ENCODE measurements at places on chromosomes 5 and 9. TPM values are rescaled to one million over a fixed set of nuclear protein-coding genes. Genes with fewer than 3 reads are reported as not detected.

ENDOG gene
- 58.2 TPM for total RNA-seq

DDX4 gene
- not detected for total RNA-seq

TESK1 gene
- total RNA-seq, result 48.1 TPM

DNA sequence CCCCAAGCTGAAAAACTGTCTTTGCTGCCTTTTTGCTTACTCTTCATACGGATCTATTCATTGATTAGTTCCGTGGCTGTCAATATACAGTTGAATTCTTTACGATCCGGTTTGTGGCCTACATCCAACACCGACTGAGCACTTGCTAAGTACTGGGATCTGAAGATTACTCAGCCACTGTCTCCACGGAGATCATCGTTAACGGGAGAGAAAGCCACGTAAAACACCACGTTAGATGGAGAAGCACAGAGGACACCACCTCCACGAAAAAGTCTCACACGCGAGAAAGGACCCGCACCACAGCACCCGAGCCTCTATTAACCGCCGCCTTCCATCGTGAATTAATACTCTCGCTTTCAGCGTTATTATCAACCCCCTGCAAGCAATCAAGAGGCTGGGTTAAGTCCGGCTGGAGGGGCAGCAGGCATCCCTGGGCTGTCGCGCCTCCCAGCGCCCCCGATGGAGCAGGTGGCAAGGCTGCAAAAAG, 650 bp downstream of the ELP1 start:
- no peak for DNase-seq
- H3K4me1 ChIP-seq, result peaks cover 24% of the 10 kb centered on the region
- no peaks in the 10 kb centered on the region for H3K27me3 ChIP-seq
- H3K27ac ChIP-seq, result peak overlapping the region; percentile 84

- H3K27ac ChIP-seq, result no peak overlapping the region
- no peaks in the 10 kb centered on the region for H3K36me3 ChIP-seq
- no peaks in the 10 kb centered on the region for H3K27me3 ChIP-seq
- no peaks in the 10 kb centered on the region for H3K4me1 ChIP-seq
- no peak overlapping the region for H3K4me3 ChIP-seq
Observed at GRCh38 chr9:84937180-84937579, 267.7 kb downstream of the NTRK2 start.

- peaks cover 7% of the 10 kb centered on the region for H3K36me3 ChIP-seq
- H3K27ac ChIP-seq, result peak overlapping the region; percentile 97
Observed at GRCh38 chr9:34046784-34047379, 1.8 kb downstream of the UBAP2 start.

DNA sequence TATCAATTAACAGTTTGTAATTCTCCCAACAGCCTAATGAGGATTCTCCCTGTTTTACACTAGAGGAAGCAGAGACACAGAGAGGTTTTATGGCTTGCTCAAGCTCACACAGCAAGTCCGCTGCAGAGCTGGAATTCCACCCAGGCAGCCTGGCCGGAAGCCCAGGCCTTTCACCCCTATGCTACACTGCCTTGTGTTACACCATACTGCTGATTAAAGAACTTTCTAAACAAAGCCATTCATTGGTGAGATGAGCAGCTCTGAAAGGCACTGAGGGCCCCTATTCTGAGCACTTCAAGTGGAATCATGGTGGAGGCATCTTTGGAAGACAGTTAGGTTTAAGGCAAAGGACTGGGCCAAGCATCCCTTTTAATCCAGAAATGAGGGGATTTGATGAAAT, 14.7 kb upstream of the LARP1 start:
- H3K4me3 ChIP-seq, result no peak overlapping the region
- no peaks in the 10 kb centered on the region for H3K27me3 ChIP-seq
- H3K36me3 ChIP-seq, result no peaks in the 10 kb centered on the region
- peak; percentile 60 for DNase-seq
- H3K27ac ChIP-seq, result peak overlapping the region; percentile 57
- peaks cover 12% of the 10 kb centered on the region for H3K4me1 ChIP-seq

Data from gastrocnemius medialis (tissue), 4 donors.